ENCODE measurements at places on chromosomes 3 and 15. TPM values are rescaled to one million over a fixed set of nuclear protein-coding genes. Genes with fewer than 3 reads are reported as not detected.

Gene SLC51A
- total RNA-seq: 0.98 TPM

Gene ILDR1
- 17.7 TPM for total RNA-seq

Gene CLDN1
- 86.0 TPM for total RNA-seq

Gene SLC22A13
- 0.16 TPM for total RNA-seq

Gene ZDHHC19
- 0.57 TPM for total RNA-seq

Gene ZNF660
- total RNA-seq: 5.3 TPM

Gene PRTG
- 6.4 TPM for total RNA-seq

Gene PP2D1
- not detected for total RNA-seq

Gene ERICH6
- total RNA-seq: 0.19 TPM

DNA sequence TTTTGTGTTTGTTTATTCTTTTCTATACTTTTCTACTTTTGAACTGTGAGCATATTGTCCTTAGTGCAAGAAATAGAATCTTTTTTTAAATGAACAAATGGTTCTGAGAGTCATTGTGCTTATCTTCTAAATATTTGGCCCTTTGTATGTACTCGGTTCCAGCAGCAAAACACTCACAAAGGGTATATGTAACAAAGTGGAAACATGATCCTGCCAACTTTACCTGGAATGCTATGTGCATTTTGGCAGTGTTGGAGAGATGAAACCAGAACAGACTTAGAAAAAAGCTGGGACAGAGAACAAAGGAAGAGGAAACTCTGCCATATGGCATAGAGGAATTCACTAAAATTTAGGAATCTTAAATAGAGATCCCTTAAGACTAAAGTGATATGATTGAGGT, 150.1 kb downstream of the FGF12 start:
- H3K27ac ChIP-seq: no peak overlapping the region
- no peaks in the 10 kb centered on the region for H3K4me1 ChIP-seq
- no peak for DNase-seq

- no peak overlapping the region for H3K4me3 ChIP-seq
- H3K36me3 ChIP-seq: no peaks in the 10 kb centered on the region
- no peaks in the 10 kb centered on the region for H3K27me3 ChIP-seq
Observed at GRCh38 chr3:143306407-143306806, 186.8 kb downstream of the CHST2 start.

GRCh38 chr3:148389916-148390315, 307.8 kb upstream of the AGTR1 start:
- H3K27ac ChIP-seq: no peak overlapping the region
- no peak overlapping the region for H3K4me3 ChIP-seq
- no peaks in the 10 kb centered on the region for H3K27me3 ChIP-seq
- no peaks in the 10 kb centered on the region for H3K36me3 ChIP-seq
- DNase-seq: no peak

DNA sequence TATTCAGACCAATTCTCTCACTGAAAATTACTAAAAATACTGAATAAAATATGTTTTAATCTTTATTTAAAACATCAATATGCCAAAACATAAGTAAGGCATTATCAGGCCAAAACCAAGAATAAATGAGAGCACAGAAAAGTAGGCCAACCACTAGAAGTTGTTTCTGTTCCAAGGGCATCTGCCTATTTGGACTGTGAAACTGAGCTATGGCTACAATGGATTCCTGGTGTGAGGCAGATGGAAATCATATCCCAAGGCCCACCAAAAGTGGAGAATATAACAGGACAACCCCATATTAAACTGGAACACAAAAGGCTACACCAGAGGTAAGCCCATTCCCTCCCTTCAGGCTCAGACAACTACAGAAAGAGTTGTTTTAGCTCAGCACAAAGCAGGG, 302.8 kb upstream of the IL12A start:
- H3K4me3 ChIP-seq: no peak overlapping the region
- no peak for DNase-seq
- no peak overlapping the region for H3K27ac ChIP-seq
- no peaks in the 10 kb centered on the region for H3K36me3 ChIP-seq

- no peak overlapping the region for H3K4me3 ChIP-seq
- H3K27ac ChIP-seq: no peak overlapping the region
- H3K4me1 ChIP-seq: no peaks in the 10 kb centered on the region
Observed at GRCh38 chr3:37330466-37330865, 156.1 kb upstream of the LRRFIP2 start.

DNA sequence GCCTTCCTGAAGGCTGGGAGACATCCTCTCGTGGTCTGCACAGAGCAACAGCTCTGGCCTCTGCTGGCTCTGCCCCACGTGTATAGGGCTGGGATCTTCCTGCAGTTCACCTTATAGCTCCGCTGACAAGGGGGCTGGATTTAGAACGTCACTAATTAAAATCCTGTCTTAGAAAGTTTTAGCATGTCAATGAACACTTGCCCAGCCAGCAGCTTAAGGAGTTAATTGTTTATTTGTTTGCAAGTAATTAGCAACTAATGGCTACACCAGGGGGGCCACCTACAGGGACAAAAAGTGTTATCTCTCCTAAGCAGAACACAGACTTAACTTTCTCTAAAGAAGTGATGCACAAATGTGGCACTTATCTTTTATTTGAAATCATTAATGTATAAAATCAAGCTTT, at the start of gene HESX1:
Gene HESX1, minus strand, starts transcription at position 84 of the 403 bp plus-strand sequence. Its CDS starts 60 bp downstream, at position 24.
- no peaks in the 10 kb centered on the region for H3K27me3 ChIP-seq
- H3K27ac ChIP-seq: no peak within 1 kb of the TSS
- no peak for DNase-seq
- no peaks in the 10 kb centered on the region for H3K4me1 ChIP-seq

GRCh38 chr3:4613366-4613765, 120.2 kb downstream of the ITPR1 start:
- no peaks in the 10 kb centered on the region for H3K36me3 ChIP-seq
- H3K4me1 ChIP-seq: no peaks in the 10 kb centered on the region
- DNase-seq: no peak
- H3K27me3 ChIP-seq: no peaks in the 10 kb centered on the region
- H3K4me3 ChIP-seq: no peak overlapping the region

GRCh38 chr15:32784581-32784980, 66.8 kb downstream of the GREM1 start:
- no peaks in the 10 kb centered on the region for H3K27me3 ChIP-seq
- no peaks in the 10 kb centered on the region for H3K36me3 ChIP-seq
- H3K27ac ChIP-seq: no peak overlapping the region
- no peak overlapping the region for H3K4me3 ChIP-seq
- no peaks in the 10 kb centered on the region for H3K4me1 ChIP-seq

DNA sequence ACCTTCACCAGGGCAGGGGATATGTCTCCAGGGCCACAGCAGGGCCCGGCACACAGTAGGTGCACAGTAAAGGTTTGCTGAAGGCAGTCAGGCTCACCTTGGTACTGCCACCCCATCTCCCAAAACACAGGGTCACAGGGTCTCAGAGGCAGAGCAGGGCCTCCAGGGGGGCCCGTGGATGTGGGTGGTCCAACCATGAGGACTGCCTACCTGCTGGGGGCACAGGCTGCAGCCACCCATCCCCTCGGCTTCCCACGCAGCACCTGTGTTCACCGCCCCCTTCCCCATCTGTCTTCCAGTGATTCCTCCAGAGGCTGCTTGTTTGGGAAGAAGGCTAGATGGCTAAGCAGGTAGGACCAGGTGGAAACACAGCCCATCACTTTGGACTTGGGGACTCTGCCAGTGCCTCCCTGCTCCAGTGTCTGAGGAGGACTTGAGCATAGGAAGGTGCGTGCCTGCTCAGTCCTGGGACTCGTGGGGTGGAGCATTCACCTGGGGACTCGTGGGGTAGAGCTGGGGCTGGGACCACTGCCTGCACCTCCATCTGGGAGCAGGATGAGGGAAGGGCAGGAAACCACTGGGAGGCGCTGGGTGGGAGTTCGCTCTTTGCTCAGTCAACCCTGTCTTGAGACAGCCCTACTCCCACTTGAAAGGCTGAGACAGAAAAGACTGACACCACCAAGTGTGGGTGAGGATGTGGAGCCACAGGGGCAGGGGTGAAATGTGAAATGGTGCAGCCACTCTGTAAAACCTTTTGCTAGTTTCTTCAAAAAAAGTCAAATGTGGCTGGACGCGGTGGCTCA, 18.8 kb upstream of the PLXND1 start:
- H3K4me1 ChIP-seq: peaks cover 5% of the 10 kb centered on the region
- no peaks in the 10 kb centered on the region for H3K27me3 ChIP-seq
- H3K4me3 ChIP-seq: no peak overlapping the region
- peak; percentile 67 for DNase-seq
- H3K27ac ChIP-seq: peak overlapping the region; percentile 45
- H3K36me3 ChIP-seq: no peaks in the 10 kb centered on the region

DNA sequence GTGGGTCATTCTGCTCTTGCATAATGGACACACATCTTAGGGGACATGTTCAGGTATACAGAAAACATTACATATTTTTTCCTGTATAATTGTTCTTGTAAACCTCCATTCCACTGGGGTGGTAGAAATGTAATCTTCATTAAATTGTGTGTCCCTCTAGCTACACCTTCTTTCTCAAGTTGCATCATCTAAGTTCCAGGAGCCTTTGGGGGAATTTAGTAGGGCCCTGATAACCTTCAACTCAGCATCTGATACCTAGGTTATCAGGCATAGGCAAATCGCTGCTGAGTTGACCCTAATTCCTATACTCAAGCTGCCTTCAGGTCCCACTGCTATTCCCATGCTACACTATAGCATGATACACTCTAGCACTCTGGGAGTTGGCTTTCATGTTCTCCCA, 19.1 kb upstream of the CLASP2 start:
- no peaks in the 10 kb centered on the region for H3K4me1 ChIP-seq
- H3K4me3 ChIP-seq: no peak overlapping the region
- no peaks in the 10 kb centered on the region for H3K36me3 ChIP-seq

DNA sequence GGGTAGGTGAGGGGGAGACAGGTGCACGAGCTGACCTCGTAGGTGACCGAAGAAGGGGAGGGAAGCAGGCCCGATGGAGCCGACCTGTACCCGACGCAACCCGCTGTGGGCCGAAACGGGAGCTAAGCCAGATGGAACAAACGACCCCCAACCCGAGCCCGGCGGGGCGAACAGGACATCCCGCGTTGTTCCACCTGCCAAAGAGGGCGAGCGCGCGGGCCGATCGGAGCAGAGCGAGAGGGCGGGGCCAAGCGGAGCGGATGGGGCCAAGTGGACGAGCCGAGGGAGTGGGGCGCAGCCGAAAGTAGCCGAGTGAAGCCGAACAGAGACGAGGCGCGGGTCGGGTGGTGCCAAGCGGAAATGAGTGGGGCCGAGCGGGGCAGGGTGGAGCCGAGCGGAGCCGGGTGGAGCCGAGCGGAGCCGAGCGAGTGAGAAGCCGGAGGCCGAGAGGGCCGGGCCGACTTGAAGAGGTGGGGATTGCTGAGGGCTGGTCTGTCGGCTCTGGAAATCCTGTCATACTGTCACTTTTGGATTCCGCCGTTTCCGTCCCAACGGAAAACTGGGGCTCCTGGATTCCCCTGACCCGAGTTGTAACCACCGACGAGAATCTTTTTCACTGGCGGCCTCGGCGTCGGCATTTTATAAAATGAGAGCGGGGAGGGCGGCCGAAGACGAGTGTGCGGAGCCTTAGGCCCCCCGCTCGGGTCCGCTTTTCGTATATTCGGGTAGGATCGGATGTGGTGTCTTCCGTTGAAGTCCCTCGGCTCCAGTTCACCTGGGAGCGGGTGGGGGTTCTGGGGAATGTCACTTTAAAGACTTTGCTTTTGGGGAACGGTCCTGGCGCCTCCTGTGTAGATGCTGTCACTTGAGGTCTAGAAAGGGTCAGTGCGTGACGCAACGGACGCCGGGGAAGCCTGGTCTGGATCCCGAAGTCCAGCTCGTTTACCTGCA, 15.6 kb upstream of the WNT7A start:
- H3K4me3 ChIP-seq: peak overlapping the region; percentile 58
- H3K4me1 ChIP-seq: peaks cover 5% of the 10 kb centered on the region
- no peak overlapping the region for H3K27ac ChIP-seq

DNA sequence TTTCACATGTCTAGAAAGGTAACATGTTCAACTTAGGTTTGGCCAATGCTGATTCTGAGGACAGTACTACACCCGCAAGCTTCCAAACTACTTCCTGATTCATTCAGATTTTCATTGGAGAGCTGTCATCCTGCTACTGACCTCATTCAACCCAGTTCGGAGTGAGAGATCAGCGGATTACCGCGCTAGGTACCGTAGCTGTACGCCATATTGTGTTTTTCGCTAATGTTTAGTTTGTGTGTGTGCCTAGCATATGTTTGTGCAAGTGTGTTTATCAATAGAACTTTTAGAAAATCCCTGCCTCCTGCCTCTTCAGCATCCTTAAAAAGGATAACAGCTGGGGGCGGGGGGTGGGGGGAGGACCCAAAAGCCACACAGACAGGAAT, 1.1 kb downstream of the ZBTB20 start:
- peak overlapping the region; percentile 90 for H3K27ac ChIP-seq
- peak overlapping the region; percentile 92 for H3K4me3 ChIP-seq
- H3K27me3 ChIP-seq: no peaks in the 10 kb centered on the region
- no peaks in the 10 kb centered on the region for H3K36me3 ChIP-seq

GRCh38 chr3:196142202-196142956, 60.5 kb upstream of the TFRC start:
- H3K27me3 ChIP-seq: no peaks in the 10 kb centered on the region
- H3K27ac ChIP-seq: peak overlapping the region; percentile 78

- no peak overlapping the region for H3K4me3 ChIP-seq
- no peaks in the 10 kb centered on the region for H3K27me3 ChIP-seq
- DNase-seq: no peak
- H3K27ac ChIP-seq: no peak overlapping the region
- no peaks in the 10 kb centered on the region for H3K4me1 ChIP-seq
Observed at GRCh38 chr3:157692468-157692867, 189.3 kb upstream of the VEPH1 start.

GRCh38 chr15:70036585-70037291, 61.0 kb downstream of the TLE3 start:
- no peaks in the 10 kb centered on the region for H3K36me3 ChIP-seq
- peaks cover 7% of the 10 kb centered on the region for H3K27me3 ChIP-seq
- H3K4me1 ChIP-seq: no peaks in the 10 kb centered on the region

DNA sequence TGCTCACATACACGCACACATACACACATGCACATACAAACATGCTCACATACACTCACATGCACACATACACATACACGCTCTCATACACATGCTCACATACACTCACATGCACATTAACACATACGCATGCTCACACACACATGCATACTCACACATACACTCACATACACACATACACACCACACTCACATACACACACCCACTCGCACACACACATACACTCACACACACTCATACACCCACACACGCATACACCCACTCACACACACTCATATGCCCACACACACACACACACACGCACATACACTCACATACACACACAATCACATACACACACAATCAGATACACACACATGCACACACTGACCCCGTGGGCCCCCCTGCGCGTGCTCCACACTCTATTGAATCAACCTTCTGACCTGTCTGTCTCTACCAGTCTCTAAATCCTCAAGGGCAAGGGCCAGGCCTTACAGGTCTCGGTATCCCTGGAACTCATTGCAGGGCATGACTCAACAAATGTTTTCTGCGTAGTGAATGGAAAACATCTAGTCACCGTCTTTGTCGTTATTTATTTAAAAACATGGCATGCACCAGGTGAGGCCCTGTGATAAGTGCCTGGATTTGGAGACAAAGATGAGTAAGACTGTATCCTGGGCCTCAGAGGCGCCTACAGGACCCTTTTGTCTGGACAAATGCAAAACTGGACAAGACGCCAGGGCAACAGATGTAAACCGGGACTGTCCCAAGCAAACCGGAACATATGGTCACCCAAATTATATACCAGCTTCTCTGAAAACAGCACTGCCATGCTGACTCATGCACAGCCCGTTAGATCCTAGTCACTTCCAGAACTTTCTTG, 41.8 kb downstream of the GRK7 start:
- H3K4me3 ChIP-seq: no peak overlapping the region
- H3K4me1 ChIP-seq: no peaks in the 10 kb centered on the region
- no peak for DNase-seq

- DNase-seq: no peak
- no peaks in the 10 kb centered on the region for H3K36me3 ChIP-seq
- no peak overlapping the region for H3K27ac ChIP-seq
- no peak overlapping the region for H3K4me3 ChIP-seq
Observed at GRCh38 chr3:115975353-115975752, 352.0 kb downstream of the GAP43 start.

Measured in kidney (tissue), 22 donors.